ENCODE measurements at places on chromosomes 6 and 20.

- DNase-seq = no peak
Measured at GRCh38 chr6:43724914-43725642, 37.5 kb upstream of the MRPS18A start.

GRCh38 chr20:33370291-33370690 lies 31.0 kb downstream of the CDK5RAP1 start:
- DNase-seq = no peak

GRCh38 chr6:3415082-3415453 lies 41.8 kb downstream of the SLC22A23 start:
- DNase-seq = no peak

DNA sequence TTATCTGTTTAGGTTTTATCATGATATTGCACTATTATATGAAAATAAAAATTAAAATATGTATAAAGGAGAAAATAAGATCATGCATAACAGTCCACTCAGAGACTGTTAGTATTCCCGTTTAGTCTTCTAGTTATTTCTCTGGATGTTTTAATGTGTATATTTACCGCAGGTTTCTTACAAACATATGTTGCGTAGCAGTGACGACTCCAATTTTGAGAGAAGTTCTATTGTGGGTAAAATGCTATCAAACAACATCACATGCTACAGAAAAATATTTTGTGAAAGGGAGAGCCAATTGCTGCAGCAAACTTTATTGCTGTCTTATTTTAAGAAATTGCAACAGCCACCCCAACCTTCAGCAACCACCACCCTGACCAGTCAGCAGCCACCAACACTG lies 72.4 kb upstream of the NXT1 start:
- DNase-seq = no peak

DNA sequence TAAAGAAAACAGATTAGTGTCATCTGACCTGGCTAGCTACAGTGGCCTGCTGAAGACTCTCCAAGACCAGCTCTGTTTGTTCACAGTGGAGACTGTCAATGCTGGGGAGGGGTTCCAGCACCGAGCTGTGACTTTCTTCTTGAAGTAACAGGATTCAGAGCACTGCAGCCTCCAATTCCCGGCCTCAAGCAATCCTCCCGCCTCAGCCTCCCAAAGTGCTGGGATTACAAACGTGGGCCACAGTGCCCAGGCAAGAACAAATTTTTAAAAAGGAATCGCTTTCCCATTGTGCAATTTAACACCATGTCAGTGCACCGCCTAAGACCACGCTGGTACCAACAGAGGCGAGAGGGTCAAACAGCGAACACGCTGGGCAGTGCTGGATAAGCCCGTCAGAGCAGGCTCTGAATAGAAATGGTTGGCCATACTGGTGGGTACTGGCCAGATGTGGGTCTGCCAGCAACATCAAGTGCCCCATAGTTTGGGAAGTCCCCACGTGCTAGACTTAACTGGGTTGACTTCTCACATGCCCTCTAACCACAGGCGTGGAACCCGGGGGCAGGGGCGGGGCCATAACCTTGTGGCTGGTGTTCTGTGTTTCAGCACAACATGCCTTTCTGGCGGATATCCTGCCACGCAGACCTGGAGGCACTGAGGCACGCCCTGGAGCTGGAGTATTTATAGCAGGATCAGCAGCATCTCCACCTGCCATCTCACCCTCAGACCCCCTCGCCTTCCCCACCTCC lies 168.9 kb downstream of the ZMYND8 start:
- no peak for DNase-seq

GRCh38 chr6:73768558-73768957 lies 72.6 kb downstream of the CD109 start:
- no peak for DNase-seq

GRCh38 chr6:5250911-5251310 lies 9.8 kb downstream of the LYRM4 start:
- DNase-seq = no peak
